NCI-H2081 treated with DMSO at 0.1 percent for 48 hours (cell line): ENCODE measurements at places on chromosomes 16 and 17.

GRCh38 chr17:7572338-7572587 lies 7.2 kb upstream of the CD68 start:
- DNase-seq, result no peak

DNA sequence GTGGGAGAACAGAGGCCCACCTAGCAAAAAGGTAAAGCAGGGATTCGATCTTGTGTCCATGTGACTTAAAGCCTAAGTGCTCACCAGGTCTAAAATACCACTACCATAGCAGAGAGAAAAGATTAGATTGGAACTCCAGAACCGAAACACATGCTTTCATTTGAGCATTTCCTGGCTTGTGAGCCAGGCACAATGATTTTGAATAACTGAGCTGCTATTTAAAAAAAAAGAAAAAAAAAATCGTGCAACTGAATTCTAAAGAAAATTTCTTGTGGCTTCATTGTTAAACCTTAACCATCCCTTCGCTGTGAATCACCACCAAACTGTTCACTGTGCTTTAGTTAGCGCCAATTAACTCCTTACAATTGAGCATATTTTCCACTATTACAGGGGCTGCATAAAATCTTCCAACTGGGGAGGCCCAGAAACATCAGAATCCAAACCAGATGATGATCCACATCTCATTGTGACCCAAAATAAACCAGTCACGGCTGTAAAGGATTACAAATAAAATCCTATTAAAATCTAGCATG lies 366.4 kb upstream of the ERCC4 start:
- DNase-seq, result no peak

DNA sequence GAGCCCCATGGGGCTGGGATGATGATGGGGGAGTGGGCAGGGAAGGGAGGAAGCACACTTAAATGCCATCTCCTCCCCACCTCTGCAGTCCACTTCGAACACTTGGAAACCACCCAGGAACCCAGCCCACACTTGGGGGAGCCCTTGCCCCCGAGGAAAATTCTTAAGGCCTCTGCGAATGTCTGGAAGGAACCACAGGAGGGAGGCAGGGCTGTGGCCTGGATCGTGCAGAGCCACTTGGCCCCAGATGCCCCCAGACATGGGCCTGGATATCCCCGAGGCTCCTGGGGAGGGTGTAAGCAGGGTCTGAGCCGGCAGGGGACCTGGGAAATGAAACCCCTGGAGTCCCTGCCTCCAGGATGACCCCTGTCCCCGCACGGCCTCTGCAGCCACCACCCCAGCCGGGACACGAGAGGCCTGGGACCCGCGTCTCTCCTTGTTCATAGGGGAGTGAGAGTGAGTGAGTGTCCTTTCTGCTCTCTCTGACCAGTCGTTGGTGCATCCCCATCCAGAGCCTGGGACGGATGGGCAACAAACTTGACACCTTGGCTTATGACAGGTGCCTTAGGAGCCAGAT lies 11.8 kb upstream of the MTSS2 start:
- DNase-seq, result no peak

DNA sequence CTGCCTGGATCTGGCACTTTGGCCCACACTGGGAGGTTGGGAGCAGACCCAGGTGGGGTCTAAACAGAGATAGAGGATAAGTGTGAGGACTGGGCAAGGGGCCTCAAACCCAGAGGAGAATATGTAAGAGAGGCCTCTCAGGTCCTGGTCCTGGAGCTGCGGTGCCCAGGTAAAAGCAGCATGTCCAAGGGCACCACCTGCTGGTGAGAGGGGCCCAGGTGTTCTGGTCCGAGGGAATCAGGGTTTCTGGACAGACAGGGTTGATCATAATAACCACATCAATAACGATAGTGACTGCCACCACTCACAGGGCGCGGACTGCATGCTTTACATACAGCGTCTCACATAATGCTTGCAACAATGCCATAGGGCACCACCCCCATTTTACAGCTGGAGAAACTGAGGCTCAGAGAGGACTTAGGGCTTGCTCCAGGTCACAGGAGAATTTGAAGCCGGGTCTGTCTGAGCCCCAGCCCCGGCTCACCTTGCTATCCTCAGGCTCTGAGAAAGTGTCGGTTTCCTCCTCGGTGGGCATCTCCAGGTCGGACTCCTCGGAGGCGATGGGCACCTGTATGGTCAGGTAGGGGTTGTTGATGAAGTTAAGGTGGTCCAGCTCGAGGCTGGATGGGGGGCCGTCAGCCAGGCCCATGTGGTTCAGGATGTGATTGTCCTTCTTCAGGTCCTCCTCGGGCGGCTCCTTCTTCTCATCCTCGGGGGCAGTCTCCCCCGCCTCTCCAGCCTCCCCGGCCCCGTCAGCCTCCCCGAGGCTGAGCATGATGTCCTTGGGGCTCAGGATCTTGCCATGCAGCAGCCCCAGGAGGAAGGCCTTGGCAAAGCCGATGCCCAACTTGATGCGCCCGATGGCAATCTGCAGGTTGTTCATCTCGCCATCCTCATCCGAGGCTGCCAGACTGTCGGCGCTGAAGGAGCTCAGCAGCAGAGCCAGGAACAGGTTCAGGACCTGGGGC lies 19.1 kb upstream of the CD79B start:
- no peak for DNase-seq

GRCh38 chr16:20020976-20021375 lies 52.7 kb downstream of the GPR139 start:
- DNase-seq, result no peak
